Activated T-cell treated with anti-CD3 and anti-CD28 coated beads for 24 hours (primary cell): ENCODE measurements at places on chromosomes 13 and 19.

DNA sequence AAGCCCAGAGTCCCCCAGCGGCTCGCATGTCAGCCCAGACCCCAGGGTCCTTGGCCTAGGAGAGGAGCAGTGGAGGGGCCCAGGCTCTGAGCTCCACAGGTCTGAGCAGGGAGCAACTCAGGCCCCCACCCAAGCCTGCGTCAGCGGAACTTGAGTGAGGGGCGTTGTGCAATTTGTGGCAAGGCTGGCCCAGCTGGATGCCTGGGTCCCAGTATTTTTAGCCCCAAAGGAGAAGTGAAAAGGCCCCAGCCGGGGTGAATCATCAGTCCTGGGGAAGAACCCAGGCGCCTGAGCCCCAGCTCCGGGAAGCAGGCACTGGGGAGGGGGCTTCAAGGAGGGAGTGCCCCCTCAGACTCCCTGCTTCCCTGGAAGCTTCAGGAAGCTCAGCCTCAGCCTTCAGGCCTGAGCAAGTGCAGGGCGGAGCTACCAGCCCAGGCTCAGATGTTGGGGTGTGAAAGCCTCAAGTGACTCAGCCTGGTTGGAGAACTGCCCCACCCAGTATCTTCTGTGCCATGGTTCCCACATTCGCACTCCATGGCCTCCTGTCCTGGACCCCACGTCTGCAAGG lies 7.2 kb downstream of the MED29 start:
- DNase-seq = no peak

- DNase-seq = no peak
Measured at GRCh38 chr19:43462785-43463380, 2.5 kb downstream of the LYPD3 start.

- DNase-seq = no peak
Measured at GRCh38 chr13:109906976-109907375, 120.6 kb upstream of the IRS2 start.

DNA sequence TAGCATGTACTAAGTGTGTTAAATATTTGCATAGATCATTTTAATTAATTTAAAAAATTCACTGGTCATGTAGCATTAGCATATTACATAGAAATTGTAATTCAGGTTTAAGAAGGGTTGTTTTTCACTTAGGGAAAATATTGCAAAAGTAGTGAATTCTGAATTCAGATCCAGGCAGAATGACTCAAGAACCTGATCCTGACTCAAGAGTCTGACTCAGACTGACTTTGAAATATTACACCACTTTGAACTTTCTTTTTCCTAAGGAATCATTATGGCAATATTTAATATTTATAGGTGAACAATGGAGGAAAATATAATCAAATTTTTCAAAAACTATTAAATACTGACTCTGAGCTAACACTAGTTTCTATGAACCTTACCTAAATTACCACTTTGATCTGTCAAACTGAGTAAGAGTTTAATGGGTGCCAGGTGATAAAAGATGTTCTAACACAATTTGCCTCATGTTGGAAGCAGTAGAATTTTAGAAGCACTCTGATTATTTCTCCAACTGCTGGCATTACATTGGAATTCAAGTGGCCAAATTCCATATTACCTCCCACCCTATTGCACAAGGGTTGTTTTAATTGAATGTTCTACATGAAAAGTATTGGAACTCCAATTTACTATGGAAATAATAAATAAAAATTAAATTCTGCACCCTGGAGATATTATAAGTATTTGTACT lies 261.6 kb downstream of the SLITRK1 start:
- DNase-seq = no peak

DNA sequence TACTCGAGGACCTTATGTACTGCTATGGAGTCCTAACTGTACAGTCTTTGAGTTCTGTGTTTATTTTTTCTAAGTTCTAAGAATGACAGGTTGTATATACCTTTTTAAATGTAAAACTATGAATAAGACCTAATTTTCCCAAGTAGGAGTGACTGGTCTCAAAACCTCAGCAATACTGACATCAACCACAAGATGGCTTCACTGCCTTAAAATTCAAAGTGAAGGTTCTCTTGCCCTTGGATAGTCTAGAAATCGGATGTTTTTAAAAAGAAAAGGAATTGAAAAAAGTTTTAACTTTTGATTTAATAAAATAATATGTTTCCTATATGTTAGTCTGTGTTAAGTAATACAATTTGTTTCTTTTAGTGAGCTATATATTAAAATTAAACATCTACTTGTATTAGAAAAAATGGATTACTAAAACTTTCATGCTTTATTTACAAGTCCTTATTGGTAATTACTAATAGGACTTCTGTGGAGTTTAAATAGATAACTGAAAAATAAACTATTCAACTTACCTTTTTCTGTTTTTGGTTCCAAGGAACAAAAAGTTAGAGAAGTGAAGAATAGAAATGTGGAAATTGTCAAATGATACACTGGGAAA lies 52.0 kb downstream of the TDRD3 start:
- no peak for DNase-seq

DNA sequence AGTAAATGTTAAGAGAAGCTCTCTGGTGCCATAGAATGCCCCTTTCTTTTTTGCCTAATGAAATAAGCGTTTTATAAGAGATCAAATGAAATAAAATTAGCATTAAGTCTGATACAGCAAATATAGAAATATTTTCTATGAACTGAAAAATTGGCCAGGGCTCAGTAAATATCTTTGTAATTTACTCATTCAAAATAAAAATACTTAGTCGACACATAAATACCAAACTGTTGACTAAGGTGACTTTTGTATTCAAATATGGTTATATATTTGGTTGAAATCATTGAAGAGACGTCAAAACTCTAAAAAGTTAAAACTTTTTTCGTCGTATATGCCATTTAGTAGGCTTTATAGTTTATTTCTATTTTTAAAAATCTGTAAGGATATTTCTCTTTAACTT lies 25.6 kb downstream of the IPO5 start:
- no peak for DNase-seq

- no peak for DNase-seq
Measured at GRCh38 chr13:96216543-96216942, 126.6 kb downstream of the HS6ST3 start.

DNA sequence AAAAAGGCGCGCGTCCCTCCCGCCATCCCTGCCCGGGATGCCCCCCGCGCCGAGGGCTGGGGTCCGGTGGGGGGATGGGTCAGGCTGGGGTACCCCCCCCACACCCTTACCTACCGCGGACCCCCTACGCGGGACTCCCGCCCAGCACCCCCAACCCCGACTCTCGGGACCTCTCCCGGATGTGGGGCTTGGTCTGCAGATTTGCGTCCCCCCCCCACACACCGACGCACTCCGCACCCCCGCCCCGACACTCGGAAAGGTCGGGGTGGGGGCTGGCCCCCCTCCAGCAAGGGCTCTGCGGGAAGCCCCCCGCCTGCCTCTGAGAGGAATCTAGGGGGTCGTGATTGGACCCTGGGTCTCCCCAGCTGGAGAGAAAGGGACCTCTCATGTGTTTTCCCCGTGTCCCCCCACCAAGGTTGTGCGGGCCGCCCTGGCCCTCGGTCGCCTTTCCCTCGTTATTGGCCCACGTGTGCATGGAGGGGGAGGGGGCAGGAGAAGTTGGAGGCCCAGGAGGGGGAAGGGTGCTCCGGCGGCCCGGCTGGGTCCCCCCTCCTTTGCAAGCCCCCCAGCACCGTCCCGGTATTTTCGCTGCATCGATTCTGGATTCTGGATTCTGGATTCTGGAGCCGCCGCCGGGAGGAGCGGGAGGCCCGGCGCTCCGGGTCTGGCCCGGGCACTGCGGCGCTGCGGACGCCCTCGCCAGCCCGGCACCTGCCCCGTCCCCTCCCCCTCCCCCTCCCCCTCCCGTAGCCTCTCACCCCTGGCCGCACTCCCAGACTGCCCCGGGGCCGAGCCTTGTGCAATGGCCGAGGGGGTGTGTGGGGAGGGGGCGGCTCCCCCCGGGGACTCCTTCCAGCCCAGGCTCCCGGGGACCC lies 607 bp downstream of the NFIC start:
- no peak for DNase-seq

DNA sequence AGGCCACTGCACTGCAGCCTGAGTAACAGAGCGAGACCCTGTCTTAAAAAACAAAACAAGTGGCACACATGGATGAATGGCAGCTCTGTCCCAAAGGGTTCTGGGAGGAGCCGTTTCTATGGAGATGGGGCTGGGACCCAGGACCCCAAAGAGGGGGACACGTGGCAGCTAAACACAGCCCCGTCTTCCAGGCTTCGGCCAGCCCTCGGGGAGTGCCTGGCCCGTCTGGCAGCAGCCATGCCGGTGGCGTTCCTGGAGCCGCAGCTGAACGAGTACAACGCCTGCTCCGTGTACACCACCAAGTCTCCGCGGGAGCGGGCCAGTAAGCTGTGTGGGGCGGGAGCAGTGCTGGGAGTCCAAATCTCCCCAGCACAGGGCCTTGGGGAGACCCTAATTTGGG lies 82.4 kb downstream of the RYR1 start:
- no peak for DNase-seq

DNA sequence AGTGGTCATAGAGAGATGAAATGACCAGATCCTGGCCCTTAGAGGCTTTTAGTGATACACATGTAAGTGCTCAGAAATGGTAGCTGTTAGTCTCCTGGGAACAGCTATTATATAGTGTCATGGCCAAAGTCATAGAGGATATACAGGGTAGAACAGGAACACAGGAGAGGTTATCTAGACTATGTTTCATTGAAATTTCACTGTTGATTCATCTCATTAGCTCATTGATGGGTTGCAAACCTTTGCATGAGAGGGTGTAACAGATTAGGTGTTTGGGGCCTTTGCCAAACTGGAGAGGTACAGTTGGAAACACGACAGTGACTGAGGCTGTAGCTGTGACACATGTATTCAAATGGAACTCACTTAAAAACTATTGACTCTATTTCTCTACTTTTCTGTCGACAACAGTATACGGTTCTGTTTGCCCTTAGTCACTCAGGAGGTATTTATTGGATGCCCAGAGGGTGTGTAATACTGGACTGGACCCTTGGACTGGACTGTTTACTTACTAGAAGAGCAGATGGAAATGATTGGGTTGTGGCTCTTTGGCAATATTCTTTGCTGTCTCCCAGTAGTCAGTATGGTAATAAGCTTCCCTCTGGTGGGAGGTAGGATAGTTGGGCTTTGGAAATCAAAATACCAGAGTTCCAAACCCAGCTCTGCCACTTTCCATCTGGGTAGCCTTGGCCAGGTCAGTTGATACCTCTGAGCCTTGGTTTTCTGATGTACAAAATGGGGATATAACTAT lies 29.8 kb downstream of the ARHGAP35 start:
- DNase-seq = no peak

GRCh38 chr19:58386576-58387337 lies at the start of gene RPS5:
Gene RPS5 (plus strand): TSS chr19:58387269. CDS start chr19:58388138, 869 bp downstream.
- peak; percentile 93 for DNase-seq

DNA sequence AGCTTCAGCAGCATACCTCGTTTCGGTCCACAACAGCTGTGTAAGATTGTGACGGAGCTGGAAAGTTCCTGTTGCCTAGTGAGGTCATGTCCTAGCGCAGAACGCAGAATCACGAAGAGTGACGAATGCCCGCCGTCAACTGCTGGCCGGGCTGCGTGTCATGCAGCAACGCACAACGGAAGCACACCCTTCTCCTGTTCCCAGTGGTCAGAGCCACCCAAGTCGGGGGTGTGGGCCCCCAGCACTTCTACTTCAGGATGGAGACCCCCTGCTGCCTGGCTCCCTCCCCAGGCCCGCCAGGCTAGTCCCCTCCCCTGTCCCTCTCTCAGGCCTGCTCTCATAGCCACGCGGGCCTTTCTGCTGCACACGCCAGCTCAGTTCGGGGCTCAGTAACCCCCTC lies 25.9 kb downstream of the C2CD4C start:
- no peak for DNase-seq

- no peak for DNase-seq
Measured at GRCh38 chr13:104967836-104968630, 1567.4 kb downstream of the EFNB2 start.

- no peak for DNase-seq
Measured at GRCh38 chr19:5078666-5079065, 109.8 kb downstream of the KDM4B start.

DNA sequence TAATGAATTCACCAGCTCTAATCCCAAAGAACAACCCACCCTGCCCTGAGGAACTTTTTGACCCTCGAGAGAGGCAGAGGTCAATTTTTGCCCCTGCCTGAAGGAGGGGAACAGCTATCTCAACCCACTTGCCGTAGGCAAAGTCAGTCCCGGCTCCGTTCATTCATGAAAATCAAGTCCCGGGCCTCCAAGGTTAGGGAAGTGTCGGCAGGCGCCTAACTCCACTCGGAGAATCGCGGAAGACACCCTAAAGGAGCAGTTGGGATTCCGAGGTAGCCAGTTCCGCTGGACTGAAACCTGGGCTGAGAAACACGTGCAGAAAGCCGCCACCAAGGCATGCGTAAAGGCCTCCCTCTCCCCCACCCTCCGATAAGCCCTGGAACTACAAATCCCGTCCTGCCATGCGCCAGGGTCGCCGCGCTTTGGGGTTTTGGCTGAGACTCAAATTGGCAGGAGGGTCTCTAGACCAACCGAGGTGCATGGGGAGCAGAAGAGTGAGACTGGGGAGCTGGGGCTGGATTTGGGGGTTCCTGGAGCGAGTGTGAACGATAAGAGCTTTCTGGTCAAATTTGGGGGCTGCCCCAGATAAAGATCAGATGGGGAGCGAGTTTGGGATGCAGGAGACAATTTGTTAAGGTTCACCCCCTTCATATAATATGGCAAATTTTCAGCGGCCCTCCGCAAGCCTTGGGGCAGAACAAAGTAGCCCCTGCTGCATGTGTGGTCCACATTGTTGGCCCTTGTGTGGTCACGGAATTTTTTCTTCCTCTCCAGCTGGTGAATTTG lies at the start of gene TNPO2:
Gene TNPO2 (minus strand): TSS at position 292 of the 786 bp plus-strand sequence. CDS start 2,955 bp downstream, outside the sequence.
- peak; percentile 71 for DNase-seq

DNA sequence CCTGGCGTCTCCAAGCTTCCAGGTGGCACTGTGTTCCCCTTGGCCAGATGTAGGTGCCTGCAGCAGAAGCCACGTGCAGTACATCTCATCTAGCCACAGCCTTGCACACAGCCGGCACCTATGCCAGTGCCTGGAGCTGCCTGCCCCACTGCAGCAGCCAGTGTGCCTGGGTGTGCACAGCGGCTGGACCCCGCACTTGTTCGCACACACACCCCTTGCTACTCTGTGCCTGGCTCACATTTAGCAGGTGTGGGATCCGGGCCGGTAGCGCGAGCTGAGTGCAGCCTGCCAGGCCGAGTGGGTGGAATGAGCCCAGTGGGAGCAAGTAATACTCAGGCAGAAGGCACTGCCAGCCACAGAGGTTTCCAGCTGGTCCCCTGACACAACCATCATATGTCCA lies 26.9 kb upstream of the RBM26 start:
- no peak for DNase-seq
